ENCODE measurements at places on chromosomes 6 and 20.

DNA sequence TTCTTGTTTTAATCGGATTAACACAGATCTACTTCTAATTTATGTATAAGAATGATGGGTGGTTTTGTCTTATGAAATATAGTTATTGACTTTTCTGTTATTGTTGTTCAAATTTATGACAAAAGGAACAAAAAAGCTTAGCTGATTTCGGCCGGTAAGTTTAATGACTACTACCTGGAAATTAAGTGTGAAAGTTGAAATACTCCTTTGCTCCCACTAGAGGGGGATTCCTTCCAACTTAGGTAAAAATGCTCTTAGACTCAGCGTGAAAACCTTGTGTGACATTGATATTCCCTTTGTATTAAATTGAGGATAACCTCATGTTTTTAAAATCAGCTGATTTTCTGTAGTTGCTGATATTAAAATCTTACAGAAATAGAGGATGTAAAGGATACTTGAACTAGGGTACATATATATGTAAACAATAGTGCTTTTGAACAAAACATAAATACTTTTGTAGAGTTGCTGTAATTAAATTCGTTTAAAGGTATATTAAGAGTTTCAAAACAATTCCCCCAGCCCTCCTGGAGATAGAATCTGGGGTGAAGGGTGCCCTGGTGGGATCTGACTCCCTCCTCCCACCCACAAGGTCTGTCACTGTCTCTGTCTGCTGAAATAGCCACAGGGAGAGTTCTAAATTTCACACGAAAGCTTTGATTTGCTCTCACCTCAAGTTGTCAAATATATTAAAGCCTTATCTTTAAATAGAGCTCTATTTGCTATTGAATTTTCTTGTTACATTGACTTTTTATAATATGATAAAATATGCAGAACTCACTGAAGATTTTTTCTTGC lies 257.5 kb downstream of the ARID1B start:
- no peak for DNase-seq

- no peak for DNase-seq
Observed at GRCh38 chr6:26232940-26233648, 131.9 kb upstream of the BTN3A2 start.

DNA sequence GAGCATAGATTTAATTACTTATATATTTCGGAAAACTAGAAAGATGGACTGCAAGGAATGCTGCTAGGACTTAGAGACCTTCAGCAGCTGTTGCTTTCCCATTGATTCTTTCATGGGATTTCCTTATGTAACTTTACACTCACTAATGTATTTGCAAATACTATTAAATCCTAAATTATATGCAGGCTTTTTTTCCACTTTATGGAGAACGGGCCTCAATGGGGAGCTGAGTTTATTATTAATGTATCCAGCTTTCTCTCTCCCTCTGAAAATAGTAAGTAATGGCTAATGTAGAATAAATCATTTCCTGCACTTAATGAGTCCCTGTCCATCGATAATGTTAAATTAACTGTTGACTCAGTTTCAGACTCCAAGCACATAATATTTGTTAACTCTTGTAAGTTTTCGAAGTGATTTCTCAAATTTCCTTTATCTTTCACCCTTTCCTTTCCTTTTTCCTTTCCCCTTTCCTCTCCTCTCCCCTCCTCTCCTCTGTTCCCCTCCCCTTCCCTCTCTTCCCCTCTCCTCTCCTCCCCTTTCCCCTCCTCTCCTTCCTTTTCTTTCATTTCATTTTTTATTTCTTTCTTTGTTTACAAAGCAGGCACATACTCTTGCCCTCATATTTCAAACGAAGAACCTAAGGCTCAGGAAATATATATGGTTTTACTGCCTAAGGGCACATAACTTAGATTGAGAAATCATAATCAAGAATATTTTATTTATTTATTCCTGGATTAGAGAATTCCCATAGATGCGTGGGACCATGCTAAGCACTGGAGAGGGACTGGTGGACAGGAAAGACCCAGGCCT lies 503.6 kb downstream of the MMUT start:
- no peak for DNase-seq

DNA sequence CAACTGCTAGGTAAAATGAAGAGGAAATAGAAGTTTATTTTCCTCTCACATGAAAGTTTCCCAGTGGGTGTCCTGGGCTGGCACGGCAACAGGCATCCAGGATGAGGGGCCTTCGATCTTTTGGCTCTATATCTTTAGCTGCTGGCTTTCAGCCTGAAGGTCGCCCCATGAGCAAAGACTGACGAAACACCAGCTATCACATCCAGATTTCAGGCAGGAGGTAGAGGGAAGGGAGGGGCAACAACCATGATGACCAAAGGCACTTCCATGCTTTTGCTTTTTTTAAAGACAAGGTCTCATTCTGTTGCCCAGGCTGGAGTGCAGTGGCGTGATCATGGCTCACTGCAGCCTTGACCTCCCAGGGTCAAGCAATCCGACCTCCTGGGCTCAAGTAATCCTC lies 387.9 kb downstream of the RNGTT start:
- DNase-seq = no peak

DNA sequence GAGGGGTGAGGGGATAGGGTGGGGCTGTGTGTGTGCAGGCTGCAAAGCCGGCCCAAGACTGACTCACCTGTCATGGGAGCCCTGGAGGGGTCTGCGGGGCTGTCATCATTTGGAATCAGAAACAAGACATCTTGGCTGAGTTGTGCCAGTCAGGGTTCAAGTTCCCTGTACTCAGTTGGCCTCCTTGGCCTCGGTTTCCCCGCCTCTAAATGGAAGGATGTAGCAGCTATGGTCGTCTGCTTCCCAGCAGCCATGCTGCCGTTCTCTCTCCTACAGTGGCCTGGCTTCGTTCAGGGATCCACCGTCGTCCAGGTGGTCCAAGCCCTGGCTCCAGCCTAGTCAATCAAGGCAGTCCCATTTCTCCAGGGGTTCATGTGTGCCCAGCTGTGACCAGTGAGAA lies 83.6 kb upstream of the PMEPA1 start:
- no peak for DNase-seq

DNA sequence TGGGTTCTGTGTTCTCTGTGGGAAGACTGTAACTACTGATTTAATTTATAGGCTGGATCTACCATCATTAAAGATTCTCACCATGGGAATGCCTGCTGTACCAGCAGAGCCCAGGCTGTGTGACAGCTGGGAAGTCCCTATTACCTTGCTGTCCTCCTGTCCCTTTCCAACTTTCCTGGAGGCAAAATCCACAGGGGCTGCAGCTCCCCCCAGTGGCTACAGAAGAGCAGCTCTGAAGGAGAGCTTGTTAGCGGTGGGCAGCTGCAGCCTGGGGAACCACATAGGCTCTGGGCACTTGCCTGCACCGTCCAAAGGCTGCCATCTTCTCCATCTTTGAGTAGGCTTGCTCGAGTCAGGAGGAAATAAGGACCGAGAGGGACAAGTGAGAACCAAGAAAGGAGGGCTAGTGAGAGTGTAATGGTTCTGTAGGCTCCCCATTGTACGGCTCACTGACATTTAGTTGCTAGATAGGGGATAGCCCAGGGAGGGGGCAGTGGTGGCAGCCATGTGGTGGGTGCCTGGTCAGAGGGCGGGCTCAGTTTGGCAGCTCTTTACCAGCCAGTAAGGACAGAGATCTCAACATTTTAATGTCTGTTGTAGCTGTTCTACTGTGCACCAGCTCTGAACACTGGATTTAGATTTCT lies 155.1 kb upstream of the MLIP start:
- DNase-seq = no peak

GRCh38 chr6:56689663-56690062 lies 47.0 kb upstream of the DST start:
- no peak for DNase-seq

DNA sequence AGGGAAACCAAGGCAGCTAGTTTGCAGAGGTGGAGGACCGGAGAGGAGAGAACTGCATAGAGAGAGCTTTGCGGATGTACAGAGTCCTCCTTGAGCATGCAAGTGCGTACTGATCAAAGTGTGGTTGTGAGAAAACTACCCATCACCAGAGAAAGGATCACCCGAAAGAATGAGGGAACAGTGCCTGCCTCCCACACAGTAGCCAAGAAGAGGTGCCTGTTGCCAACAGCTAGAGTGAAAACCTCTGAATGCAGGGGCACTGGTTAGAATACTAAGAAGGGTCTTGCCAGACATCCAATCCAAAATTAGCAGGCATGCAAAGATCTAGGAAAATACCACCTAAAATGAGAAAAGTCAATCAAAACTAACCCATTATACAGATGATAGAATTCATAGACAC lies 166.6 kb upstream of the AKAP12 start:
- DNase-seq = no peak

DNA sequence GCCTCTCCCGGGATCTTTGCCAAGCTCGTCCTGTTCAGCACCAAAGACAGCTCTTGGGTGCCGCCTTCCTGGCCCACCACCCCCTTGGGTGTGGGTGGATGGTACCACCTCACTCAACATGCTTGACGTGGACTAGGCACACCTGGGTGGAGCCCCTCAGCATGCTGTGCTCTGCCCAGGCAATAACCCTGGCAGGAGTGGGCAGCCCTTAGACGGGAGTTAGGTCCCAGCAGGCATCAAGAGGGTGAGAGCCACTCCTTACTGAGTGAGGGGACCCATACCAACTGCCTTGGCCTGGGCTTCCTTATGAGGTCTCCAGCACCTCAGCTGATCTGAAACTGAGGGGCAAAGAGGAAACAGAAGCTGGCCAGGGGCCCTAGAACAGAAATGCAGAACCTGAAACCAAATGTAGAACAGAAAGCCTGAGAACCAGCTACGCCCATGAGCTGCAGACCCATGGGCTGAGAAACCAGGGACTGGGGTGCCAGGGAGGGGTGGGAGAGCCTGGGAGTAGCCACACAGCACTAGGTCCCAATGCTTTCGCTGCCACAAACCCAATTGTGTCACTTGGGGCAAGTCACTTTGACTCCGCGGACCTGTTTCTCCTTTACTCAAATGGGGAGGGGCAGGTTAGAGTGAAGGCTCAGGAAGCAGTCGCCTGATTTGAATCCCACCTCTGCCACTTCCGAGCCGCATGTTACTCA lies 2.0 kb downstream of the FGD2 start:
- no peak for DNase-seq

- no peak for DNase-seq
Observed at GRCh38 chr6:150732765-150733539, 132.6 kb upstream of the MTHFD1L start.

DNA sequence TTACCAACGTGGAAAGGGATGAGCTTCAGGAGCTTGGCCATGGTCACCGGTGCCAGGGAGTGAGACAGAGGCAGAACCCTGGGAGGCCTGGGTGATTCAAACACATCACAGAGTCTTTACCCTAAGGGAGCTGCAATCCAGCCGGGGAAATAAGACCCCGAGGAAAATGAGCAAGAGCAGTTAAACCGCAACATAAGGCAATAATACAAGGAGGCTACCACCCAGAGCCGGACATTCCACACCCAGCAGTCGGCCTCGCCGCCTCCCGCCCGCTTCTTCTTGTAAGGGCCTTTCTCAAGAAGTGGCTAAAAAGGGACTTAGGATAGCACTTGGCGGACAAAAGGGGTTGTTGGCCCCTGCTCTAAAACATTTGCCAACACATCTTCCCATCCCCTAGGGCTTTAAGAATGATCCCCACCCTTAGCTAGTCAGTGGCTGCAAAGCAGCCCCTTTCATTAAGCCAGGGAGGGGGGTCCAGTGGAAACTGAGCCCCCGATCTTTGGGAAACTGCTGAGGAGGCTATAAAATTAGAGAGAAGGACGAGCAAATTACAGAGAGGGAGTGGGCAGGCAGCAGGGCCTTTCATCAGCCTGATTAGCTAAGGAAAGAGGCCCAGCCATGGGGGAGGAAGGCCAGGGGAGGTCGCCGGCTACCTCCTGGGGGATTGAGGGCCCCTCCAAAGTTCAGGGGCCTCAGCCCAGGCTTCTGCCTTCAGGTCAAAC lies 34.3 kb downstream of the SNX5 start:
- DNase-seq = no peak

DNA sequence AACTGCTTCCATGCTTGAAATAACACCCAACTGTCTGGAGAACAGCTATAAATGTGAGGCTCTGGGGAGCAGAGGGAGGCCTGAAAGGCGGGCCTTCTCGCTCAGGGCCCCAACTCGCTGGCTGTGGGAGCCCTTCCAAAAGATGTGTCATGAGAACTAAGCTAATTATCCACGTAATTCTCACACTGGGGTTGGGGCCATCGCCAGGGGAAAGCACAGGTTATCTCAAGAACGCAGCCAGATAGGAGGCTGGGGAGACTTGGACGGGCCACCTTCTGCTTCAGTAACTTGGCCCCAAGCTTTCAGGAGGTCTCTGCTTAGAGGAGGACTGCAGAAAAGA lies 1.6 kb downstream of the PXDC1 start:
- no peak for DNase-seq

DNA sequence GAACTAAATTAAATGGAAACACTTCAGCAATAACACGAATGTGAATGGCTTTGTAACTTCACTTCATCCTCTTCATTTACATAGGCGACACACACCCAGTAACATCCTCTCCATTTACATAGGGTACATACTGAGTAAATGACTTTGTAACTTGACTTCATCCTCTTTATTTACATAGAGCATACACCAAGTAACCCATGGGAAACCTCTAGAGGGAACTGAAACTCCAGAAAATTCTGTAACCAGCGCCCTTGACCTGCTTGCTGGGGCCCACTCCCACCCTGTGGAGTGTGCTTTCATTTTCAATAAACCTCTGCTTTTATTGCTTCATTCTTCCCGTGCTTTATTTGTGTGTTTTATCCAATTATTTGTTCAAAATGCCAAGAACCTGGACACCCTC lies 81.6 kb upstream of the OPRM1 start:
- no peak for DNase-seq

DNA sequence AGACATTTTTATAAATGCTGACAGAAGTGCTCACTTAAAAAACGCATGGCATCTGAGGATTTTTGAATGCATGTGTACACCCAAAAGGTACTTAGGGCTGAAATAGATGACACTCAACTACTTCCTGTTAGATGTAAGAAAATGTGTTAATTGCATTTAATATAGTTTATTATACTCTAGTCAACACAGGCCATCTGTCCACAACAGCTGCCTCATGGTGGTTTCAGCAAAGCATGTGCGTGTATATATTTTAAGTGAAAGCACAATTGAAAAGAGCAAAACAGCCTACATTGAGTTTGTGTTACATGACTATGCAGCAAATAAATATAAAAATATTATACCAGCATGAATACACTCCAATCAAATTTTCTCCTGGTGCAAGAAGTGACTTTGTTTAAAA lies 1233.0 kb upstream of the EYS start:
- no peak for DNase-seq
